ENCODE measurements at places on chromosomes 11 and 22.

- DNase-seq = no peak
Measured at GRCh38 chr22:34879001-34879400, 187.0 kb upstream of the ISX start.

DNA sequence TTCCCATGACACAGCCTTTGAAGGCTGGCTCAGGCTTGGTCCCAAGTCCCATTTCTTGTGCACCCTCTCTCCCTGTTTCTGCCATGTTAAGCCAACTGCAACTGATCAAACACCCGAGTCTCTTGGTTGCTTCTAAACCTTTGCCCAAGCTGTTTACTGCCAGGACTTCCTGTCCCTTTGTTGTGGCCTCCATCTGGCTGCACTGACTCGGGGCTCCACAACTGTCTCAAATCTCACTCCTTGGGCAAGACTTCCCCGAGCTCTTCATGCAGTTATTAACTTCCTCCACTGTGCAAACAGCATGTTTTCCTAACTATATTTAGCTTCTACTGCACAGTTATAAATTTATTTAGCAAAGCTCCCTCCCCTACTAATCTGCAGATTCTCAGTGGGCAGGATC, 4.3 kb downstream of the VPREB1 start:
- peak; percentile 14 for DNase-seq

- DNase-seq = no peak
Measured at GRCh38 chr11:69380451-69380901, 86.5 kb downstream of the MYEOV start.

DNA sequence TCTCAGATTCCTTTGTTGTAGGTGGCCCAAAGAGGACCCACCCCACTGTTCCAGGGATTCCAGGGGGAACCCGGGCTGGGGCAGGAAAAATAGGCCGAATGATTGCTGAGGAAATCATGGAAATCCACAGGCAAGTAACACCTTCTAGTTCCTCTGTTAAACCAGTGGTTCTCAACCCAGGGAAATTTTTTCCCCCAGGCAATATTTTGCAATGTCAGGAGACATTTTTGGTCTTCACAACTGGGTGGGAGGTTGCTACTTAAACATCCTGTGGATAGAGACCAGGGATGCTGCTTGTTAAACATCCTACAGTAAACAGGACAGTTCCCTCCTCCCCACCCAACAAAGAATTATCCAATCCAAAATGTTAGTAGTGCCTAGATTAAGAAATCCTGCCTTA, 84.7 kb downstream of the BTBD10 start:
- DNase-seq = no peak

GRCh38 chr11:106998116-106998915, 20.0 kb downstream of the GUCY1A2 start:
- no peak for DNase-seq

DNA sequence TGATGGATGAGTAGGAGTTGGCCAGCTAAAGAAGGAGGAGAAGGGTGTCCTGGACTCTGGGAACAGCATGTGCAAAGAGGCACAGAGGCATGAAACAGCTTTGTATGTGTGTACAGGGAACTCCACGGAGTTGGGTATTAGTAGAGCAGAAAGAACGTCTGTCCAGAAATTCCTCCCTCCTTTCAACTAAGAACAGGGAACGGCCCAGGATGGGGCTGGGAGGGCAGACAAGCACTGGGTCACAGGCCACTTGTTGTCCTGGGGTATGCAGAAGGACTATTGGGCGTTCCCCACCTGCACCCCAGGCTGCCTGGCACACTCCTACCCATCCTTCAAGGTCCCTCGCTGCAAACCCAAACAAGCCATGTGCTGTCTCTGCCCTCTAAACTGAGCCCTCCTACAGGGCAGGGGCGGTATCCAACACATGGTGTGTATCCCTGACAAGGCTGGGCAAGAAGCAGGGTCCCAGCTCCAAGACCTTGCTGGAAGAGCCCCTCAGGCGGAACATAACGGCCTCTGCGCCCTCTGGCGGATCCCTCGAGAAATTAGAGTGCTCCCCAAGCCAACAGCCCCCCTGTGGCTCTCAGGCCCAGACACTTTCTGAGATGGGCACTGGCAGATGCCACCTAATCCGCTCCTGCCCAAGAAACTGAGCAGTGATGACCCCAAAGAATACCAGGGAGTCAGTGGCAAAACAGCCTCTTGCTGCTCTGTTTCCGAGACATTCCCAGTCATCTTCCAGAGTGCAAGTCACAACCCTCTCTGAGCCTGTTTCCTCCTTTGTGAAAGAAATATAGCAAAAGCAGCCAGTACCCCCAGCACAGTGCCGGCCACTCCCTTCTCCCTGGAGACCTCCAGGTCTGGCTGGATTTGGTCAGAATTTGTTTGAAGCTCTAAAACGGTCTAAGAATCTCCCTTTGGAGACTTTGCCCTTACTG, 1.6 kb upstream of the ELFN2 start:
- peak; percentile 66 for DNase-seq

DNA sequence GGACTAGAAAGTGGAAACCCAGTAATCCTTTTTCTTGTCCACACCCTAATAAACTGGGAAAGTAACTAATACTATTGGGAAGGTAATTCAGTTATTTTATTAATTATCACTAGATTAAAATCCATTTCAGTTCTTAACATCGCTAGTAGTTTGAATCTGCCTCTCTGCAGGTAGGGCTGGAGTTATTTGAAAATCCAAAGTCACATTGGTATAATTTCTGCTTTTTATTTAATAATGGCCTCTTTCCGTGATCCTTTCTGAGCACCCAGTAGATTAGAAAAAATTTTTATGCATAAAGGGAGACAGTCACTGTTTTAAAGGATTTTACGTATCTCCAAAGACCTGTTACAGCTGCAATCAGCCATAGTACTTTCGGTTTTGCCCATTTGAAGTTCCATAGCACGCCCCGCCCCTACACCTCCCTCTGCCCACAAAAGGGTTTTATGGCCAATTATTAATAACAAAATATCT, 605 bp upstream of the COPB1 start:
- DNase-seq = peak; percentile 67

- peak; percentile 39 for DNase-seq
Measured at GRCh38 chr11:9313648-9314290, 624 bp downstream of the TMEM41B start.

DNA sequence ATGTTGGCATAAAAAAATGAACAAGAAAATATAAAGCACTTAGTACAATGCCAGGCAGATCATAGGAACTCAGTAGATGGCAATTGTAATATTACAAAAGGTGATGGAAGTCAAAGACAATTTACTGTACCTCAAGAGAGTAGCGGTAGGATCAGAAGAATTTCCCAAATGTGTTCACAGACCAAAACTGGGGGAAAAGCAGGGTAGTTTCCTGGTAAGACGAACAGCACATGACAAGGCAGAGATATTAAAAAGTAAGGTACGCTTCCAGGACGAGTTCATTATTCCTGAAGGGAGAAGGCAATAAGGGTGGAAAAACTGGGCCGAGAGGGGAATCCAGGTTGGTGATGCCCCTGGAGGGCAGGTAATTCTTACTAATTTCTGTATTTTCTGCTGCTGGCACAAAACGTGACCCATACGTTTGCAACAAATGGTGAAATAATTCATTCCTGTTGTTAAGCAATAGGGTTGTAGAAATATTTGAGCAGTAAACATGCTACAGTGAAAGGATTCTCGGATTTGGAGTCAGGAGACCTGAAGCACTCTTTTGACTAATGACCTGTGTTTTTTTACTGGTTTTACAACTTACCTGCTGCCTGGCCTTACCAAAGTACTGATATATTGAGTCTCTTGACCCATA, 786 bp upstream of the ANKRD42 start:
- DNase-seq = no peak

- no peak for DNase-seq
Measured at GRCh38 chr22:47445716-47446290, 683.4 kb downstream of the TBC1D22A start.

DNA sequence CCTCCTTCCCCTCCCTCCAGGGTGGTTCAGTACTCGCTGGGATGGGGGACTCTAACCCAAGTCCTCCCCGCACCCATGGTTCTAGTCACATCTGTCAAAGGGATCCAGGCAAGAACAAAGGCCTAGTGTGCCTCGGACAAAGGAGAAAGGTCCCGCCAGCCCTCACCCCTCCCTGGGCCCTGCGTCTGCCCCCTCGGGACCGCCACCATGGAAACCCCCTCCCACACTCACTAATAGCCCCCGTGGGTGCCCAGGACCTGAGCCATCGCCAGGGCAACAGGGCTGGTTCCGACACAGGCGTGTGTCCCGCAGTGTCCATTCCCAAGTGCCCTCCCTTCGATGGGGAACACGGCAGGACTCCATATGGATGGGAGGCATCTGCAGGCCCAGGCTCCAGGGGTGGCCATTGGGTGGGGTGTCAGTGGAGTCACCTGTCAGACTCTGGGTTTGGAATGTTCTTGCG, 5.1 kb upstream of the CARNS1 start:
- DNase-seq = no peak

GRCh38 chr11:133361689-133361994, 170.7 kb downstream of the OPCML start:
- DNase-seq = no peak

DNA sequence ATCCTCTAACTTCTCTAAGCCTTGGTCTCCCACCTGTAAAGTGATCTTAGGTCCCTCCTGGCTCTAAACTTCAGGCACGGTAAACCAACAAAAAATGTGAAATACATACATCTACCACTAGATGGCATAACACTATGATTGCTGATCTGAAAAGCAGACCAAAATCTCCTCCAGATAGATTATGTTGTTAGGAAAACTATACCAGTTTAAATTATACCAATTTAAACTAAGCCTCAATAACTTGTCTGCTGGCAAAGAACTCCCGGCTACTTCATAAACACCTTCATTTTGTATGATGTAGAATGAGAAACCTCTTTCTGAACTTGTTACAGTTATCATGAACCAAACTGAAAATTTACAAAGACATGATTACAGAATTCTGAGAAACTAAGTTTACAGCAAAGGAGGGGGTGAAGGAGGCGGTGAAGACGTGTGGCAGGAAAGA, 85.9 kb downstream of the SBF2 start:
- no peak for DNase-seq

- peak; percentile 22 for DNase-seq
Measured at GRCh38 chr22:21951931-21952465, 650 bp downstream of the PPM1F start.

DNA sequence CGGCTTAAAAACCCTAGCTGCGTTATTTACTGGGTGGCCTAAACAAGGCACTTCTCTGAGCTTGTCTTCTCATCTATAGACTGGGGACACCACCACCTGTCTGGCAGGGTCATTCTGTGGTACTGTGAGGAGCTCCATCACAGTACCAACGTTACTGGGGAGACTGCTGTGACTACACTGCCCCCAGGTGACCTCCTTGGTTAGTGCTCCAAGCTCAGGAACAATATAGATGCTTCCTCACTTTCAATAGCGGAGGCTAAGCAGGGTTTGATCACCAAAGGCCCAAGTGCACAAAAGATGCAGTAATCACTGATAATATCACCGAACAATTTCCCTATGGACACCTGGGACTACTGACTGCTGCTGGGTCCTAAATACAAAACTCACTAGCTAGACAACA, 18.8 kb downstream of the PRPF19 start:
- peak; percentile 47 for DNase-seq

DNA sequence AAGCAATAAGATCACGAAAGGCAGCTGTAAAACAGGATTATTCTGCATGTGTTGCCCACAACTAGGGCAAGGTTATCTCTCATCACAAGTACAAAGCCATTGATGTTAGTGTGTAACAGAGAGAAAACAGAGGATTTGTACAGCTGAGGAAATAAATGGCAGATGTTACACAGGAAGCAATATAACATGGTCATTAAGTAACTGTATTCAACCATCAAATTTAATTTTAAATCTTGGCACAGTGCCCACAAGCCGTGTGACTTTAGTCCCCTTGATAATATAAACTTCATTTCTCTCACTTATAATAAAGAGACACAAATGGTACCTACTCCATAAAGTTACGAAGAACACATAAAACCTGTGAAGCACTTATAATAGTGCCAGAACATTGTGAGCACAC, 17.3 kb downstream of the OR51E2 start:
- DNase-seq = no peak

- DNase-seq = no peak
Measured at GRCh38 chr11:29449281-29450074, 567.4 kb downstream of the KCNA4 start.

DNA sequence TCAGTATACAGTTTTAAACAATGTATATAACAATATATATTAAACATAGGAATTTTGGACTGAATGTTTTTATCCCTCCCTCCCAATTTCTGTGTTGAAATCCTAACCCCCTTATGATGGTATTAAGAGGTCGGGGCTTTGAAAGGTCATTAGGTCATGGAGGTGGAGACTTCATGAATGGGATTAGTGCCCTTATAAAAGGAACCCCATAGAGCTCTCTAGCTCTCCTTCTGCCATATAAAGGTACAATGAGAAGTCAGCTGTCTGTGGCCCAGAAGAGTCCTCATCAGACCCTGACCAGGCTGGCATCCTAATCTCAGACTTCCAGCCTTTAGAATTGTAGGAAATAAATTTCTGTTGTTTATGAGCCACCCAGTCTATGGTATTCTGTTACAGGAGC, 6.5 kb downstream of the NNMT start:
- DNase-seq = no peak

GRCh38 chr22:44049486-44050231, 25.6 kb downstream of the PARVB start:
- no peak for DNase-seq

- no peak for DNase-seq
Measured at GRCh38 chr11:122779047-122779629, 59.2 kb upstream of the CRTAM start.

DNA sequence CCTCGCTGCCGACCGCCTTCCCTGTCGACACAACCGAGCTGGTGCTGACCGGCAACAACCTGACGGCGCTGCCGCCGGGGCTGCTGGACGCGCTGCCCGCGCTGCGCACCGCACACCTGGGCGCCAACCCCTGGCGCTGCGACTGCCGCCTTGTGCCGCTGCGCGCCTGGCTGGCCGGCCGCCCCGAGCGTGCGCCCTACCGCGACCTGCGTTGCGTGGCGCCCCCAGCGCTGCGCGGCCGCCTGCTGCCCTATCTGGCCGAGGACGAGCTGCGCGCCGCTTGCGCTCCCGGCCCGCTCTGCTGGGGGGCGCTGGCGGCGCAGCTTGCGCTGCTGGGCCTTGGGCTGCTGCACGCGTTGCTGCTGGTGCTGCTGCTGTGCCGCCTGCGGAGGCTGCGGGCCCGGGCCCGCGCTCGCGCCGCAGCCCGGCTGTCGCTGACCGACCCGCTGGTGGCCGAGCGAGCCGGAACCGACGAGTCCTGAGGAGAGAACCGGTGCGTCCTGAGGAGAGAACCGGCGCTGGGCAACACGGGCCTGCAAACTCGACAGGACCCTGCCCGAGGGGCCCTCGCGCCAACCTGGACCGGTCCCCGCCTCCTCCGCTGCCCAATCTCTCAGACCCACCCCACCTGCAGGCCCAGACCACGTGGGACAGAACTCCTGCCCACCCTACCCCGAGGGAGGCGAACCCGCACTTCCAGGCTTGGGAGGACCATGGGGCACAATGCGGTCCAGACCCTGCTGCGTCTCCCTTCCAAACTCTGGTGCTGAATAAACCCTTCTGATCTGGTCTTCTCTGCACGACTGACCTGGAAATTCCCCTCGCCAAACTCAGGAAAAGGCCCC, 866 bp downstream of the GP1BB start:
- DNase-seq = peak; percentile 54
